ENCODE measurements at places on chromosomes 13 and 19.
A peak's percentile ranks its signal among the peaks of the same experiment; 100 is the strongest.

DNA sequence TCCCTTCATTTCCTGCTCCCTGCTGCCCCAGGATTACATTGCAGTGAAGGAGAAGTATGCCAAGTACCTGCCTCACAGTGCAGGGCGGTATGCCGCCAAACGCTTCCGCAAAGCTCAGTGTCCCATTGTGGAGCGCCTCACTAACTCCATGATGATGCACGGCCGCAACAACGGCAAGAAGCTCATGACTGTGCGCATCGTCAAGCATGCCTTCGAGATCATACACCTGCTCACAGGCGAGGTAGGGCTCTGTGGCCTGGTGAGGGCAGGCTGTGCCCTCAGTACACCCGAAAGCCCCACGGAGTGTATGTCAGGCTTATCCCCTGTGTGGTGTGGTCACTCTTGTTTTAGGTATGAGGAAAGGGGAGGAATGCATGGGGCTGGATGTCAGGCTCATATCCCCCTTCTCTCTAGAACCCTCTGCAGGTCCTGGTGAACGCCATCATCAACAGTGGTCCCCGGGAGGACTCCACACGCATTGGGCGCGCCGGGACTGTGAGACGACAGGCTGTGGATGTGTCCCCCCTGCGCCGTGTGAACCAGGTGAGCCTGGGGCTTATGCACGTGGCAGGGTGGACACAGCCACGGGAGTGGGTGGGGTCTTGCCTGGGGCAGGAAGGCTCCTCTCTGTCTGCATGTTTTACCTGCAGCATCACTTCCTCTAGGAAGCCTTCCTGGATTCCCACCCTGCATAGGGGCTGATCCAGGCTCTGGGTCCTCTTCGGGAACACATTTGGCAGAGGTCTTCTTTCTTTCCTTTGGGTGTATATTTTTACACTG, 2.3 kb upstream of the RNF225 start:
- DNase-seq = peak; percentile 73

GRCh38 chr19:4712771-4713170, 10.9 kb downstream of the DPP9 start:
- no peak for DNase-seq

GRCh38 chr19:7196763-7197118, 97.5 kb downstream of the INSR start:
- DNase-seq = no peak

GRCh38 chr19:15836330-15837220, 21.1 kb upstream of the OR10H1 start:
- peak; percentile 99 for DNase-seq

DNA sequence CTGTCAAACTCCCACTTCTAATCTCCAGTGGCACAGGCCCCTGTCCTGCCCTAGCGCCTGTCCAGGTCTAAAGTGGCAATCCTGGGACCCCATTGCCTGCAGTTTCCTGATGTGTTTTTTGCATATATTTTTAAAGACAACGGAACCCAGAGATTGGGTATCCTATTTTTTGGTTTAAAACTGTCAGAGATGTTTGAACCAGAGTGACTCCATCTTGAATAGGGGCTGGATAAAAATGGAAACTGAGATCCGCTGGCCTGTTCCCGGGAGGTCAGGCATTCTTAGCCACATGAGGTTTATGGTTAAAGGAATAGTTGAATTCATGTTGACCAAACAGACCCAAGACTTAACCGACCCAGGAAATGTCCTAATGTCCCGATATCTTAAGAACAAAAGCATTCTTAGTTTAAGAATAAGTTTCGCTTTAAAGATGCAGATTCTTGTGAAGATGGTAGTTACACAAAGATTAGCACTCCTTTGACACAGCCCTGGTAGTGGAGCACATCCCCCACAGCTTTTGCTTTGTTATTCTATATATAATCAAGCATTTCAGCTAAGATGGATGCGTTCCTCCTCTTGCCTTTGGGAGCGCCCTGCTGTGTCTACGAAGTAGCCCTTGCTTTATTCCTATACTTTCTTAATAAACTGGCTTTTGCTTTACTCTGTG, 332.1 kb downstream of the UQCRFS1 start:
- no peak for DNase-seq

GRCh38 chr13:31978021-31978420, 53.6 kb upstream of the FRY start:
- no peak for DNase-seq

DNA sequence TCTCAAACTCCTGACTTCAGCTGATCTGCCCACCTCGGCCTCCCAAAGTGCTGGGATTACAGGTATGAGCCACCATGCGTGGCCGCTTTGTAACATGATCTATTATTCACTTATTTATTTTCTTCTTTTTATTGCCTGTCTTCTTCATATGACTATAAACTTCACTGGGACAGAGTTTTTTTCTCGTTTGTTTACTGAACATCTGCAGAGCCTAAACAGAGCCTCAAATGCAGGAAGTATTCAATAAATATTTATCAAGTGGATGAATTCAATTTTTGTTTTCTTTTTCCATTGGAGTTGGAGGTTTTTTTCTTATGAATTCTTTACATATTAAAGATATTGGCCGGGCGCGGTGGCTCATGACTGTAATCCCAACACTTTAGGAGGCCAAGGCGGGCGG, 54.7 kb downstream of the SKA3 start:
- no peak for DNase-seq

DNA sequence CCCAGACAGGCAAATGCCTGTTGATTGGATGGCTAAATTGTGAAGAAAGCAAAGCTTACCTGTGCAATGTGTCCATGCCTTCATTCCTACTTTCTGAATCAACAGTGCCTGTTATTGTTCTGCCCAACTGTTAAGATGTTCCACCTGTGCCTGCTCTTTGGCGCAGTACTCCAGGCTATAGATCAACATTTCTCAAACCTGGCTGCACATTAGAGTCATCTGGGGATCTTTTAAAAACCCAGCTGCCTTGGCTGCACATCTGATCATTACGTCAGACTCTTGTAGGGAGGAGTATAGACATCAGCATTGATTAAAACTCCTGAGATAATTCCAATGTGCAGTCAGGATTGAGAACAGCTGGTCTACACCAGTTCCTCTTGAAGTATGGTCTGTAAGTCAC, 16.2 kb upstream of the CPB2 start:
- no peak for DNase-seq

DNA sequence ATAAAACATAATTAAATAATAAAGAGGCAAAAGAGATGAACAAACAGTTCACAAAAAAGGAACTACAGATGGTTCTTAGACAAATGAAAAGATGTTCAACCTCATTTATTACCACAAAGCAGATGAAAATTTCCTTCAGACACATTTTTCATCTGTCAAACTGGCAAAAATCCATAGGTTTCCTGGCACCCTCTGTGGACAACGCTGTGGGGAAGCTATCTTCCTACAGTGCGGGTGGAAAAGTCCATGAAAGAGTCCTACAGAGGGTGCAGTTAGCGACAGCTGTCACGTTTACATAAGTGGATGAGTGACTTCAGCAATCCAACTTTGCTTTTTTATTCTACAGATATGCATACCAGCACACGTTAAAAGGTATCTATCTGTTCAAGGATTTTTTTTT, 30.3 kb upstream of the PDCD5 start:
- DNase-seq = no peak

DNA sequence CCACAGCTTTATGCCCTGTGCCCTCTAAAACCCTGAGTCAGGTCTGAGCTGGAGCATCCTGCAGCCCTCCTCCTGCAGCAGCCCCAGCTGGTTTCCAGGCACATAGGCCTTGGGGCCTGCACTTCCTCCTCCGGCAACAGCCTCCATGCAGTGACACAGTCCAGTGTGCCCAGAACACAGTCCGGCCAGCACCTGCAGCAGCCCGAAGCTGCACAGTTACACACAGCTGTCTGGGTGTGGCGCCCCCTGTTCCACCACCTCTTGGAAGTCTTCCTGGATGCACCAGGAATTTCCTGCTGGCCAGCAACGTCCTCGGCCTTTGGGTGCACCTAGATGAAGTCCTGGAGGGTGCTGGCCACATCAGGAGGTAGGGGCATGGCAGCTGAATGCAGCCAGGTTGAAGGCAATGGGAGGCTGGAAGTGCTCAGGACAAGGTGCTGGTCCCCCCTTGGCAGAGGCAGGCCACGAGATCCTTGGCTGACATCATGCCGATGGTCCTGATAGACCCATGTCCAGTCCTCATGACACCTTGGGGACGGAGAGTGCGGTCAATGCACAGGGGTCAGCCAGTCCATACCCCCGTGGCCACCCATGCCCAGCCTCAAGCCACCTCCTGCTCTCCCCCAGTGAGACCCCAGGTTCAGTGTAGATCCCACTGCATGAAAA, 27.1 kb upstream of the PARP4 start:
- no peak for DNase-seq

- DNase-seq = peak; percentile 29
These were observed 1.2 kb downstream of the CGB7 start for GRCh38 chr19:49056101-49056901.

GRCh38 chr19:23095418-23095817, 21.4 kb upstream of the ZNF730 start:
- no peak for DNase-seq

All from posterior cingulate gyrus (tissue), 11 donors.